ENCODE measurements at places on chromosomes 2 and 18.

- DNase-seq, result no peak
Measured at GRCh38 chr2:238627899-238628298, 201.2 kb downstream of the ASB1 start.

DNA sequence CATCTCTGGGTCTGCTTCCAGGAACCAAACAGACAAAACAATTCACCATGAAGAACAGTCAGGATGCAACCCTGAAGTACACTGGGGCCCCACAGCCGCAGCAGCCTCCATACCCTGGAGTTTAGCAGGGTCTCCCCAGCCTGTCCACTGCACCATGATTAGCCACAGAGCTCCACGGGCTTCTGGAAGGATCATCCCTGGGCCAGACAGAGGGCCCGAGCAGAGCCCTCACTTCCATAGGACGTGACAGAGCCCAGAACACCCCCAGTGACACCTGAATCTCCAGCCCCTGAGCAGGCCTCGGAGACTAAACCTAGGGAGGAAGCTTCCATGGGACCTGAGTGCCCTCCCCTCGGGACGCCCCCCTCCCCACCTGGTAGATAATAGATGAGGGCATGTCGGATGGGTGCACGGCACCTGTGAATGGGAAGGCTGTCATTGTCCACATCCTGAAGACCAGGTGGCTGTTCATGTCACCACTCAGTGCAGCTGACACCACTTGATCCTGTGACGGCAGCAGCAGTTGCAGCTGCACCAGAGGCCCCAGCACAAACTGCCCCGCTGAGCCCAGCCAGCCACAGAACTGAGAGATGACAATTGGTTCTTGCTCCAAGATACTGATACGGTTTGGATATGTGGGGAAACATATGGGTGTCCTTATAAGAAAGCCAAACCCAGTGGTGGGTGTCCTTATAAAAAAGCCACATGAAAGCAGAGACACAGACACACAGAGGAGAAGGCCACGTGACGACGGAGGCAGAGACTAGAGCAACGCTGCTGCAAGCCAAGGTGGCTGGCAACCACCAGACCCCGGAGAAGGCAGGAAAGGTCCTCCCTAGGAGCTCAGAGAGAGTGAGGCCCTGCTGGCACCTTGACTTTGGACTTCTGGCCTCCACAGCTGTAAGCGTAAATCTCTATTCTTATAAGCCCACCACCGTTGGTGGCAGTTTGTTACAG lies 23.2 kb downstream of the KIF1A start:
- no peak for DNase-seq

DNA sequence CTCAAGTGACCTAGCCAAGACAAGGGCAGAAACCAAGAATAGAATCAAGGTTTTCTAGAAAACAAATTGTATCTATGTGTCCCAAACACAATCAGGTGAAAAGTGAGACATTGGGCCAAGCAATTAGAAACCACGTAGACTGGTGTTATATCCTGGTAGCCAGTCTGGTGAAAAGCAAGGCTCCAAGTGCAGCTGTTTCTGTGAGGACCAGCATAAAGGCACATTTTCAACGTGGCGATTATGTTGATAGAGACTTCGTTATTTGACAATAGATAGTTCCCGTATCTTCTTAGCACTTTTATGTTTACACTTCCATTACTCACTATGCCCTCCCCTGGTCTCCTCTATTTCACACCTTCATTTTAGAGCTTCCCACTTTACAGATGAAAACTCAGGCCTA lies 103.2 kb upstream of the ZFP36L2 start:
- no peak for DNase-seq

GRCh38 chr2:238591732-238592131 lies 165.0 kb downstream of the ASB1 start:
- no peak for DNase-seq

- DNase-seq, result no peak
Measured at GRCh38 chr18:7358989-7359726, 128.3 kb downstream of the LRRC30 start.

DNA sequence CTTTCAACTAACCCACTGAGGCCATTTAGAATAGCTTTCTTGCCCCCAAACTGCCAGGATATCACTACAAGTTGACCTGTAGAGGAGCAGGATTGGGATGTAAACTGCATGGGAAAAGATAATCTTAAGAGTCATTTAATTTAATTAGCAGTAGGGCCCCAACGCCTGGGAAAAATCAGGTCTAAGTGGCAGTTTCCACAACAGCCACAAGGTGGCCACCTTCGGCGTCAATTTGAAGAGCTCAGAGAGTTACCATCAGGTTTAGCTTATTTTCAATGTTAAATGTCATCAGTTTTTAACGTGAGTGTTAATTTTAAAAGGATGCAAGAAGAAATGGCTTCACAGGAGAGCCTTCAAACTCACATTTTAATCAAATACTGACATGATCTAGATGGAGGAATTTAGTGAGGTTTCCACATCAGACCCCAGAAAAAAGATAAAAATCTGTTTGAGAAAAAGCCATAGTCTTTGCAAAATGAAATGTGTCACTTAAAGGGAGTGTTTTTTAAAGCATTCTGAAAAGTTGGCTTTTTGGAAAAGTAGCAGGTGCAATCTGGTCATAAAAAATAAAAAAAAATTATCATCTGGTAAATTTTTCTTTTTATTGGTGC lies 77.3 kb upstream of the UPP2 start:
- peak; percentile 52 for DNase-seq

DNA sequence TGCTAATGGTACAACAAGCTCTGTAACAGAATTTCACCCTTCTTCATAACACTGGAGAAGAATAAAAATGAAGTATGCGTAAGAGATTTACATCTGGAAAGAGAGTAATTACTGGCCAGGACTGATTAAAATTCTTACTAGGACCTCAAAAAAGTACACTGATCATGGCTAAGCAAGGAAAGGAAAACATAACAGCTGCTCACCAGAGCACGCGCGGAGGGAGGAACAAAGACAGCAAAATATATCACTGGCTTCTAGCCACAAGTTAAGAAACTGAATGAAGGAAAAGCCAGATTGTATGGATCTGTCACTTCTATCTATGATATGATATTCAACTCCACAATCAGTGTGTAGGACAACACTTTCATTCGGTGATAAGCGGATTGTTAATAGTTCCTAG lies 15.6 kb upstream of the CYTIP start:
- DNase-seq, result no peak

DNA sequence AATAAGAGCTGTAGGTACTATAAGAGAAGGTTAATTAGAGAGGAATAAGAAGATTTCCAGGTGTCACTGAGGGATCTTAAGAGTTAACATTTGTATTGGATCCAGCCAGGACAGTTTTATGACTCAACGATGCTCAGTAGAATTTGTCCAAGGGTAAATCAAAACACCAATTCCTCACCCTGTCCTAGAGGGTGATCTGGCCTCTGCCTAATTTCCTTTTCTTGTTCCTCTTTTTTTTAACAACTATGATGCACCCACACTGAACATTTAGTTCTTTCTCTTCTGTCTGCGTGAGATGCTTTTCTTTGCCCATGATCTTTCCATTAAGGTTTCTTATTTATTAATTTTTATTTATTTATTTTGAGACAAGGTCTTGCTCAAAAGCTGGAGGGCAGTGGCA lies 92.0 kb downstream of the PMS1 start:
- DNase-seq, result no peak

DNA sequence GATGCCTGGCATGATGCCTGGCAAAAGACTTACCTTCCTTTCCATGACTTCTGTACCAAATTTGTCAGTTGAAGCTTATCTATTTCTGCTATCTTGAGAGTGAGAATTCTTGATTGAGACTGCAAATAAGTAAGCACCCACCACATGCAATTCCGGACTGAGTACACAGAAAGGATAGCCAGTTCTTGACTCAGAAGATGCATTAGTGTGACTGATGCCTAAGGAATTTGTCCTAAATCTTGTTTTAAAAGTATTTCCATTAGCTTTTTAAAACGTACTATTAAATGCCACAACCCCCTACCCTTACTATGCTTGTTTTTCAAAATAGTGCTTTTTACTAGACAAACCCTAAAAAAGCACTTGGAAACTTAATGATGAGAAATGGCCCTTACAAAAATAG lies 545 bp downstream of the MPP4 start:
- DNase-seq, result no peak

DNA sequence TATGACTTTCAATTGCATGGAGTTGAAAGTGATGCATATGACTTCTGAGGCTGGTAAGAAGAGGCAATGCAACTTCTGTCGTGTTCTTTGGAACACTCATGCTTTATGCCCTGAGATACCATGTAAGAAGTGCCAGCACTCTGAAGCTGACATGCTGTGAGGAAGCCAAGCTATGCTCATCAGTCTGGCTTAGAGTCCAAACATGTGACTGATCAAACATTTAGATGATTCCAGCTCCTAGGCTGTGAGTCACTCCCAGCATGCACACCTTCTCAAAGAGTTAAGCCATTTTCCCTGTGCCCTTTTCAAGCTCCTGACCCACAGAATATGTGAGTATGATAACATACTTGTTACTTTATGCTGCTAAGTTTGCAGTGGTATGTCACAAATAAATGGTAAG lies 15.8 kb upstream of the VRK2 start:
- DNase-seq, result no peak

- no peak for DNase-seq
Measured at GRCh38 chr2:23200787-23201114, 184.2 kb upstream of the KLHL29 start.

- DNase-seq, result peak; percentile 22
Measured at GRCh38 chr2:191758518-191759507, 80.9 kb downstream of the NABP1 start.

- no peak for DNase-seq
Measured at GRCh38 chr2:181384923-181385322, 72.3 kb upstream of the ITGA4 start.

DNA sequence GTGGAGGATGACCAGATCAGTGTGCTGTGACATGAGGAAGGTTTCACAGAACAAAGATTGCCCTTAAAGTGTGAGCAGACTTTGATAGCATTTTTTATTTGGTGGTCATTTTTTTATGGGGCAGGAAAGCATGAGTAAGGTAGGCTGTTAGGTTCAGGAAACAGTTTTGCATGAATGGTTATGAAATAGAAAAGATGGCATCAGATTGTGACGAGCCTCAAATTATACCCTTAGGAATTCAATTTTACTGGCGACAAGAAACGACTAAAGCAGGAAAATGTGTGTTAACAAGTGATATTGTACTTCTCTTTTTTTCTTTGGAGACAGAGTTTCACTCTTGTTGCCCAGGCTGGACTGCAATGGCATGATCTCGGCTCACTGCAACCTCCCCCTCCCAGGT lies 44.7 kb downstream of the PIK3C3 start:
- DNase-seq, result peak; percentile 26

DNA sequence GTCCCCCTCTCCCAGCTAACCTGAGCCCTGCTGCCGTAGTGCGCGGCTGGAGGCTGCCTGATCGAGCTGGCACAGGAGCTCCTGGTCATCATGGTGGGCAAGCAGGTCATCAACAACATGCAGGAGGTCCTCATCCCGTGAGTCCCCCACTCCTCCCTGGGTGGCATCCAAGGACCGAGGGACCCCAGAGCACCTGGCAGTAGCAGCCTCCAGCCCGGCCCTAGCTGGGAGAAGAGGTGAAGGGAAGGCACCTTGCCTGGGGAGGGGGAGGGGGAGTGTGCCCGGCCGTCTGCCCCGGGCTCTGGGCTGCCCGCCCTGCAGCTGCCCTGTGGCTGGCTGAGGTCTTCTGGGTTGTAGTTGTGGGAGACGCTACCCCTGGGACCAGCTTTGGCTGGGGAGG lies 26.3 kb downstream of the ANO7 start:
- no peak for DNase-seq

GRCh38 chr2:67456428-67456827 lies 59.3 kb downstream of the ETAA1 start:
- DNase-seq, result no peak

DNA sequence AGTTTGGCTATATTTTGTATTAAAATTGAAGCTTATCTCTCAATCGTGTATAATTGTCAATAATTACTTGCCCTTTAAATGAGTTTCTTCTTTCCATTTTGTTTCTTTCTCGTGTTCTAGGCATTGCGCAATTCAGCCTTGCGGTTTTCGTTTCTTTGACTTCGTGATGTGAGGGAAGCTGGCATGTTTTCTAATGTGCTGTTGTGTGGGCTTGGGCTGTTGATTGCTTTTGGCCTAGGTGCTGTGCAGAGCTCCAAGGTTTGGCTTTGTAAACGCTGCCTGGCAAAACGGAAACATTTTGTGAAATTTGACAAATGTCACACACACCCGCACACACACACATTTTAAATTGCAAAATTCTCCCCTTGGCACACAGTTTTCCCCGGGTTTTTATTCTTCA lies 242.6 kb upstream of the TCF4 start:
- DNase-seq, result no peak

- no peak for DNase-seq
Measured at GRCh38 chr2:221125691-221126090, 446.4 kb downstream of the EPHA4 start.

DNA sequence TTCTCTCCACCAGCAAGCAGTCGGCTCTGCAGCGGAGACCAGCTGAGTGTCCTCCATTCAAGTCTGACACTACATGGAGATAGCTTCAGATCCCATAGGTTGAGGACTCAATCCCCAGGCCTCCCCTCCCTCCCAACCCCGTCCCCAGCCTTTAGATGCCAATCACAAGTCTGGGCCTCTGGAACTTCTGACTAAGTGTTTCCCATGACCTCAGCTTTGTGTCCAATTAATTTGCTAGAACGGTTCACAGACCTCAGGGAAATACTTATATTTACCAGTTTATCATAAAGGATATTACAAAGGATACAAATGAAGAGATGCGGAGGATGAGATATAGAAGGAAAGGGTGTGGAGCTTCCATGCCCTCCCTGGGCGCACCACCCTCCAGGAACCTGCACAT lies 77.4 kb downstream of the MERTK start:
- DNase-seq, result no peak

DNA sequence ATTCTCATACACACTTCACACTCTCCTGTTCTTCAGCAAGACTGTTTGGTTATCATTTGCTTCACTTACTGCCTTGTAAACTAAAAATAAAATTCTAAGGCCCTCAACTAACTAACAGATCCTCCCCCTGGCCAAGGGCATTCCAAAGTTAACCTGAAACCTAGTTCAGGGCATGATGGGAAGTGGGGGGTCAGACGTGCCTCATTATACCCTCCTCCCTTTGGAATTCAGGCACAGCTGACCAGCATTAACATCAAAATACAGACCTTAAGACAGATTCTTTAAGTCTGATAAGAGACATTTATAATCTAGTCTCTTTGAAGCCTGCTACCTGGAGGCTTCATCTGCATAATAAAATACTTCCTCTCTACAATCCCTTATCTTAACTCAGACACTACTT lies 221.0 kb downstream of the NOL4 start:
- no peak for DNase-seq

GRCh38 chr2:151544449-151544848 lies 134.7 kb downstream of the RIF1 start:
- no peak for DNase-seq

DNA sequence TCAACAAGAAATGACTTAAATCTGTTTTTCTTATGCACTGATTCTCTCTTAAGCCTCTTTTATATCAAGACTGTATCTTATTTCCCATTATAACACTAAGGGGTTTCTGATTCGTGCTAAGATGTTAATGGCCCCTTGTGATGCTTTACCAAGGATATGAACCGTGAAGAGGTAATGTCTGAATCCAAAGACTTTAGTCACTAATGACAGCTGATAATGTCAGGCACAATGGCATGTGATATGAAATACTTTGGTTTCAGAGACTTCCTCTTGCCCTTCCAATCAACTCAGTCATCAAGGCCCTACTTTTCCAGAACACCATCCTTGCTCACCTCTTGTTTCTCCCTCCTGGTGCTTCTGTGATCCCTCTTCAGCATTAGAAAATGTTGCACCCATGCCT lies 262.8 kb downstream of the KCNE4 start:
- DNase-seq, result no peak

Measured in KG1 (cell line).